Vagina (tissue), 2 donors: ENCODE measurements at places on chromosomes 12 and 14. TPM values are rescaled to one million over a fixed set of nuclear protein-coding genes. Genes with fewer than 3 reads are reported as not detected.

DNA sequence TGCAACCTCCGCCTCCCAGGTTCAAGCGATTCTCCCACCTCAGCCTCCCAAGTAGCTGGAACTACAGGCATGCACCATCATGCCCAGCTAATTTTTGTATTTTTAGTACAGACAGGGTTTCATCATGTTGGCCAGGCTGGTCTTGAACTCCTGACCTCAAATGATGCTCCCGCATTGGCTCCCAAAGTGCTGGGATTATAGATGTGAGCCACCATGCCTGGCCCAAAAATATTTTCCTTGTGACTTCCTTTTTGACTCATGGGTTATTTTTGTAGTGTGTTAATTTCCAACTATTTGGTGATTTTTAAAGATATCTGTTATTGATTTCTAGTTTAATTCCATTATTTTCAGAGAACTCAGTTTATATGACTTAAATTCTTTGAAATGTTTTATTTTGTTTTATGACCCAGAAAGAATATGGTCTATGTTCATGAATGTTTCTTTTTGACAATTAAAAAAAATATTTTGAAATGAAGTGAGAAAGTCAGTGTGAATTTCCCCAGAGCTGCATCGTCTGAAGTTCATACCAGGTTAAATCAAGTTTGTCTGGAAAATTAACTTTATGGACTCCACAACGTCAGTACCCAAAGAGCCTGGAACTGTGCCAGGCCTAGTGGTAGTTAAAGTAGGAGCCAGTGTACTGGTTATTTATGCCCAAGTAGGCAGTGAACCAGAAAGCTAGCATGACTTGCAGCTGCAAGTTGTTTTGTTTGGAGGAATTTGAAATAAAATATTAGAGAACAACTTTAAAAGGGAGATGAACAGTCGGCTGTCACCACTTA lies 2.8 kb upstream of the CDKL1 start:
- H3K27ac ChIP-seq: peak overlapping the region; percentile 17
- H3K36me3 ChIP-seq: no peaks in the 10 kb centered on the region
- H3K4me1 ChIP-seq: peaks cover 35% of the 10 kb centered on the region
- no peaks in the 10 kb centered on the region for H3K27me3 ChIP-seq
- H3K4me3 ChIP-seq: no peak overlapping the region

The RPL10L gene
- not detected for total RNA-seq

The KLRC1 gene
- total RNA-seq: 1.5 TPM

- H3K27ac ChIP-seq: no peak overlapping the region
- no peaks in the 10 kb centered on the region for H3K36me3 ChIP-seq
- no peaks in the 10 kb centered on the region for H3K4me1 ChIP-seq
- no peak for DNase-seq
Measured at GRCh38 chr14:78164226-78164853, 5.8 kb upstream of the NRXN3 start.

The ALDH1L2 gene
- 5.4 TPM for total RNA-seq

The STON2 gene
- 39.8 TPM for total RNA-seq

The CLEC2A gene
- total RNA-seq: not detected

GRCh38 chr12:43921666-43922337 lies 85.9 kb downstream of the TMEM117 start:
- no peak overlapping the region for H3K4me3 ChIP-seq
- no peaks in the 10 kb centered on the region for H3K27me3 ChIP-seq
- H3K4me1 ChIP-seq: no peaks in the 10 kb centered on the region
- DNase-seq: no peak
- no peaks in the 10 kb centered on the region for H3K36me3 ChIP-seq
- no peak overlapping the region for H3K27ac ChIP-seq

DNA sequence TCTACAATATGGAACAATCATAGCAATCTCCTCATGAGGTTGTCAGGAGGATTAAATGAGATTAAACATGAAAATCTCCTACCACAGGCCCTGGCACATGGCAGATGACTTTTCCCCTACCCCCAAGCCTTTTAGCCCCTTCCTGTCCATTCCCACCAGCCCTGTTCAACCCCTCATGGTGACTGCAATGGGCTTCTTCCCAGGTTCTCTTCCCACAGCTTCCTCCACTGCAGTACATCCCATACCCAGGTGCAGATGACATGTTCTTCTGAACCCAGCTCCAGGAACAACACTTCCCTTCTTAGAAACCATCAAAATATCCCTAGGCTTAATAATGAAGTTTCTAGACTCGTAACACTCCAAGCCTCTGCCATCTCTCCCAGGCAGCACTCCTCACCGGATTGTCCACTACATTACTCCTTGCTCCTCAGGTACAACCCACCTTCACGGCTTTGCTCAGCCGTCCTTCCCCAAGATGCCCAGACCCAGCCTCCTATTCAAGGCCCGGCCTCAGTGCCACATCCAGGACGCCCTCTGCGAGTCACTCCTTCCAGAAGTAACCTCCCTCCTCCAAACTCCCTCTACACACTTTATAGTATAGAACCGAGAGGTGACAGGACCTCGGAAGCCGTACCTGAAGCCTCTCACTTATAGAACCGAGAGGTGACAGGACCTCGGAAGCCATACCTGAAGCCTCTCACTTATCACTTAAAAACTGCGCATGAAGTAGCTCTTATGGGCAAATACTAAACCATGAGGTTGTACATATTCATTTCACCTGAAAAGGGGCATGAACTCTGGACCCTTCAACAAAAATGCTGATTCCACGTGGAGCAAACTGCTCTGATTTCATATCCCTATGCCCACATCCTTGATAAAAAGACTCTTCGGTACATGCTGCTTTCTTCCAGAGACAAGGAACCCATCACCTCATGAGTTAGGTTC lies 1.5 kb downstream of the CRACR2A start:
- no peaks in the 10 kb centered on the region for H3K27me3 ChIP-seq
- peaks cover 23% of the 10 kb centered on the region for H3K4me1 ChIP-seq
- DNase-seq: peak; percentile 84
- H3K4me3 ChIP-seq: peak overlapping the region; percentile 49
- no peaks in the 10 kb centered on the region for H3K36me3 ChIP-seq

DNA sequence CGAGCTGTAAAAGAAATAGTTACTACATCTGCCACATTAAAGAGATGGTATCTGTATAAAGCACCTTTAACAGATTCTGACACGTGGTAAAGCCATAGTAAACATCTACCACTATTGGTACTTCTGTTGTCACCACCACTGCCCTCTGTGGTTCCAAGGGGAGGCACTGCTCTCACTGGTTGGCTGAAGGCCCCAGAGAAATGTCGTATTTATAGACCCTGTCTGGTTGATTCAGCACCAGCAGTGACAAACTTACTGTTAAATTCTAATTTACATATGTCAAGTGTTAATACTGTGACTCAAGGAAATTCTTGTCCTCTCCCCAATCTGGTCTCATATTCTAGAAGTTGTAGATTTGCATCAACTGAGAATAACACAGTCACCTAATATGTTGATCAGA lies 281.1 kb downstream of the ERC1 start:
- no peak for DNase-seq
- no peaks in the 10 kb centered on the region for H3K36me3 ChIP-seq
- no peaks in the 10 kb centered on the region for H3K27me3 ChIP-seq
- H3K4me3 ChIP-seq: no peak overlapping the region
- H3K4me1 ChIP-seq: no peaks in the 10 kb centered on the region
- no peak overlapping the region for H3K27ac ChIP-seq

The CS gene
- total RNA-seq: 140 TPM

DNA sequence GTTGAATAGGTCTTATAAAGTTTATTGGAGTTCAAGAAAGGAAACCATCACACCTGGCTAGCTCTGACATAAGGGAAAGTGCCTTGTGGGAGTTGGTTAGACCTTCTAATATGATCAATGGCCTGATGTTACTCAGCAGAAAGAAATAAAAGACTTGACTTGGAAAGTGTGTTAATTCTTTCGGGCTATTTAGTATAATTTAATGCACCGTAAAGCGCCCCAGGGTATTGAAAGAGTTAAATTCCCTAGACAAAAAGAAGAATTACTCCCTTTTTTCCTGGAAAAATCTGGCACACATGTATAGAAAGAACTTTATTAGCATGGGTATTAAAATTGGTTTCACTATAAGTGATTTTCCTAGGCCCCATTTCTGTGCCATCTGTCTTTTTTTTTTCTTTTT lies 1125.7 kb upstream of the FLRT2 start:
- no peaks in the 10 kb centered on the region for H3K4me1 ChIP-seq
- H3K4me3 ChIP-seq: no peak overlapping the region
- no peaks in the 10 kb centered on the region for H3K27me3 ChIP-seq
- H3K36me3 ChIP-seq: no peaks in the 10 kb centered on the region

DNA sequence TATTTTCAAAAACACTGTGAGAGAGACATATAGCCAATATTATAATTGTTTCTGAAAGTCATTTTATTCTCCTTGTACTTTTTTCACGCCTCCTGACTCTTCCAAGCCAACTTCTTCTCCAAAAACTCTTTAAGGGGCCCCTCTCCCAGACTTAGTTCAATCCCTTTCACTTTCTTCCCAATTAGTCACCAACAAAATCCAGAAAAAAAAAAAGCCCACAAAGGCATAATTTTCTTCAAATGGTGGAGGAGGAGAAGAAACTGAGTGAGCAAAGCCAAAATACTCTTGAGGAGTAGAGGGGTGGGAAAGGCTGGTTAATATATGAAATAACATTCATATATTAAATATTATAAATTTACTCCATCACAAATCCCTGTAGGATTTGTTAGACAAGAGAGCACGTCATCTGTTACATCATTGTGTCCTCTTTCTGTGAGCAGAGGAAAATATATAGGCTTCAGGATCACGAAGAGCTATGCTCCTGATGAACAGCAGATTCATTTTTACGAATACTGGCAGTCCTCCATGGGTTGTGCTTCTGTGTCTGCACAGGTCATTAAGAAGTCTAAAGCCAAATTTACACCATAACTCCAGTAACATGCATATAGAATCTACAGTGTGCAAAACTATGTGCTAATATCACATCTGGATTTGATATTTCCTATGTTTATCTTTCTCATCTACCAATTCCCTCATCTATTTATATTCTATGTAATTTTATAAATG lies 25.9 kb upstream of the NID2 start:
- H3K27me3 ChIP-seq: no peaks in the 10 kb centered on the region
- DNase-seq: no peak
- no peaks in the 10 kb centered on the region for H3K36me3 ChIP-seq
- no peaks in the 10 kb centered on the region for H3K4me1 ChIP-seq

The GALNT4 gene
- 0.49 TPM for total RNA-seq

GRCh38 chr14:32702562-32702961 lies 236.1 kb upstream of the NPAS3 start:
- H3K4me1 ChIP-seq: peaks cover 12% of the 10 kb centered on the region
- H3K27me3 ChIP-seq: no peaks in the 10 kb centered on the region
- DNase-seq: no peak
- H3K27ac ChIP-seq: peak overlapping the region; percentile 52

DNA sequence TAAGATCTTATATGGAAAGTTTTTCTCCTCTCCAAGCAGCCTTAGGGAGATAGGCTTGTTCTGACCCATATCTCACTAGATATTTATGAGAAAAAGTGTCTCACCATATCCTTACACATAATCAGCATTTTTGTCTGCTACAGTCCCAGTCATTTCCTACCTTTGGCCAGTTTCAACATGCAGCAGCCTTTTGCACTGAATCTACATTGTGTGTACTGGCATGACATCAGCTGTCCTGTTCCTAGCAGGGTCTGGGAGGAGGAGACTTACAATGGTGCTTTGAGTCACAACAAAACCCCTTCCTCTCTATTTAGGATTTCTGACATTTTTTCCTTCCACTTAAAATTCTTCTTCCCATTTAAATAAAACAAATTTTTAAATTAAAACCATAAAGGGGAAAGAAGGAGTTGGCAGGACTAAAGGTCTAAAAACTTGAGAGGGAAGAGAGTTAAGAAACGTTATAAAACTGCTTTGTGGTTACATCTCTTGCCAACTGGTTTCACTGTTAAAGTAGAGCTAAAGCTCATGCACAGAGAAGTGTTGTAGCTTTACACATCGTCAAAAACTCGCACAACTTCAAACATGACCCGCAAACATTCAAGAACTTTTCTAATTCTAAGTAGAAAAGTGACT lies 53.3 kb upstream of the CERS5 start:
- H3K4me3 ChIP-seq: peak overlapping the region; percentile 47
- peaks cover 42% of the 10 kb centered on the region for H3K4me1 ChIP-seq
- H3K36me3 ChIP-seq: no peaks in the 10 kb centered on the region

The ADAMTS20 gene
- total RNA-seq: not detected

GRCh38 chr12:116882742-116883141 lies 1.5 kb upstream of the HRK start:
- H3K27me3 ChIP-seq: peaks cover 11% of the 10 kb centered on the region
- H3K36me3 ChIP-seq: no peaks in the 10 kb centered on the region
- H3K27ac ChIP-seq: no peak overlapping the region
- no peak for DNase-seq
- no peak overlapping the region for H3K4me3 ChIP-seq

The KCNC2 gene
- 0.25 TPM for total RNA-seq

The RTN1 gene
- 24.8 TPM for total RNA-seq

DNA sequence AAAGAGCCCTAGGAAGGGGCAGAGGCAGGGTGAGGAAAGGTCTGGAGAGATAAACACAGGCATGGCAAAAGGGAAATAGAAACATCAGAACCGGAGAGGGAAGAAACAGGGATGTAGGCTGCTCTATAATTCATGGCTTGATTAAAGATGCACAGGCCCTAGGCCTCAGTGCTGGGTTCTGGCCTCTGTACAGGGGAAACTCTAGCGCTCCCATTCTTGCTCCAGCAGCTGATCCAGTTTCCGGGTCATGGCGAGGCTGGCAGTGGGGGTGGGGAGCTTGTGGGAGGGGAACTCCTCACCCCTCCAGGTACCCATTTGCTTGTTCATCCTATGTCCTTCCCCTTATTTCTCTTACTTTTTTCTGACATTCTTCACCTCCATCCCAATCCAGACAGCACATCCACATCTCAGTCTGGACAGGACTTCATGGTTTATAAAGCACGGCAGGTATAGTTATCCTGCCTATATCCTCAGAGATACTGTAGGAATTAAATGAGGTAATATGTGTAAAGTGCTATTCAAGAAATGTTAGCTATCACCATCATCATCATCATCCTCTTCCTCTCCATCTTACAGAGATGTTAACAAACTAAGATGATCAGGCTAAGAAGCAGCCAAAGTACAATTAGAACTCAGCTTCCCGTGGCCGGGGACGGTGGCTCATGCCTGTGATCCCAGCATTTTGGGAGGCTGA lies 8.0 kb upstream of the GPR84 start:
- DNase-seq: no peak
- H3K27ac ChIP-seq: peak overlapping the region; percentile 93
- no peak overlapping the region for H3K4me3 ChIP-seq
- no peaks in the 10 kb centered on the region for H3K27me3 ChIP-seq
- no peaks in the 10 kb centered on the region for H3K36me3 ChIP-seq

GRCh38 chr12:62438098-62438692 lies 28.4 kb upstream of the MON2 start:
- H3K36me3 ChIP-seq: no peaks in the 10 kb centered on the region
- no peak overlapping the region for H3K4me3 ChIP-seq
- no peak for DNase-seq
- no peaks in the 10 kb centered on the region for H3K27me3 ChIP-seq
- H3K27ac ChIP-seq: no peak overlapping the region
- H3K4me1 ChIP-seq: peaks cover 15% of the 10 kb centered on the region

The MMP17 gene
- 5.2 TPM for total RNA-seq

- H3K4me1 ChIP-seq: no peaks in the 10 kb centered on the region
- no peak overlapping the region for H3K27ac ChIP-seq
- no peaks in the 10 kb centered on the region for H3K27me3 ChIP-seq
- H3K36me3 ChIP-seq: no peaks in the 10 kb centered on the region
- no peak overlapping the region for H3K4me3 ChIP-seq
- no peak for DNase-seq
Measured at GRCh38 chr12:115620816-115621215, 656.7 kb downstream of the MED13L start.
